Activated CD4-positive, alpha-beta T cell treated with anti-CD3 and anti-CD28 coated beads, Interleukin-2, Interleukin-6, amounts not matched to agents 100 ng/mL and 50 ng/mL, durations not matched to agents 16 hours and 8 hours (primary cell): ENCODE measurements at places on chromosomes 6 and 20.

DNA sequence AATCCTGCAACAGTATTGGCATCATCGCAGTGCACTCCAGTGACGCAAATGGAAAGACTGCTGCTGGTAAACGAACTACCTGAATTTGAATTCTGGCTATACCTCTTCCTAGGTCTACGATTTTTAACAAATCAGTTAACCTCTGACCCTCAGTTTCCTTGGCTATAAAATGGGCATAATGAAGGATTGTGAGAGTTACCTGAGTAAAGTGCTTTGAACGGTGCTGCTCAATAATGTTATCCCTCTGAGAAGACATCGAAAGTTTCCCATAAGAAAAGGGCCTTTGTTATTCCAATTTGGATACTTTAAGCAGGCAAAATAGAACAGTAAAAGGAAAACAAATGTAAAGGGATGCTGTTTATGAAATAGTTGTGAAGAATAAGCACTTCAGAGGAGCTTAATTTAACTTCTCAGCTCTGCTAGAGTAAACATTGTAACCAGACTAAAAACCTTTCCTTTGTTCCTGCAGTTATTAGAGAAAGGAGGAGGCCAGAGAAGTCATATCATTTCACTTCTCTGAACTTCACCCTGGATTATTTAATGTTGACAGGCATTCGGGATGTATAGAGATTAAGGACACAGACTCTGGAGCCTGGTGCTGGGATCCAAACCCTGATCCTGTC, 5.8 kb downstream of the SGK1 start:
- DNase-seq: no peak

- DNase-seq: no peak
These were observed 4.0 kb upstream of the ZMYND8 start for GRCh38 chr20:47360297-47361056.

DNA sequence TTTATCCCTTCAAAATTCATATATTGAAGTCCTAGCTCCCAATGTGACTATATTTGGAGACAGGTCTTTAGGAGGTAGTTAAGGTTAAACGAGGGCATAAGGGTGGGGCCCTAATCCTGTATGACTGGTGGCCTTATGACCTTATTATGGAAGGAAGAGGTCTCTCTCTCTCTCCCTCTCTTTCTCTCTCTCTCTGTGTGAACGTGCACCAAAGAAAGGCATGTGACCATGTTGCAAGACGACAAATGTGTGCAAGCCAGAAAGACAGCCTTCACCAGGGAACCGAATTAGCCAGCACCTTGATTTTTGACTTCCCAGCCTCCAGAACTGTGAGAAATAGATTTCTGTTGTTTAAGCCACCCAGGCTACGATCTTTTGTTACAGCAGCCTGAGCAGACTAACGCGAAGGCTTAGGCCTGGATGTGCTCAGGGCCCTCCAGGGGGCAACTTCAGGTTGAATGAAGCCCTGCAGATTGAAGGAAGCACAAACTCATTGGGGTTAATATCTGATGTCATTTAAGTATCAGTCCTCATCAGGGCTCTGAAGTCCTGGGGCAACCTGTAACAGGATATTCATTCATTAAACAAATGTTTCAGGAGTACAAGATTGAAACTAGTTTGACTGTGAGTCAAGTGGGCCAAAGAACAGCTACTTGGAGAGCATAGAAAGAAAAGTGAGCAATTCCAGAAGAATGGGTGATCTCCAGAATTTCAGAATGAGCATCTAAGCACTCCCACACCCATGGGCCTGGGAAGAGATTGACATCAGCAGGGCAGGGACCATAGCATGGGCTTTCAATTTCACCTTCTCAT, 157.4 kb upstream of the TNFAIP3 start:
- peak; percentile 60 for DNase-seq

DNA sequence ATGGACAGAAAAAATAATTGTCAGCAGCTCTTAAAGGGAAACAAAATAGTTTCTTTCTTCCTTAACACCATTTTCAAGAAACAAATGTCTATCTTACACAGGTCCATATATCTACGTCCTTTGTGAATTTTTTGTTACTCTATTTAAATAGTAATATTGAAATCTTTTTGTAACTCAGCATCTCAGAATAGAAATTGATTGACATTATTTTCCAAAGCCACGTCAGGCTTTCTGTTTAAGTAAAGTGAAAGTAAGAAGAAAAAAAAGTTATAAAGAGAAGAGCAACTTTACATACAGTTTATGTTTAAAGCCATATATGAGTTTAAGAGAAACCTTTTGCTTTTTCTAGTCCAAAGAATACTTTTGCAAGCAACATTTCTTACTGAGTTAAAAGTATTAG, 402.9 kb upstream of the SOX4 start:
- DNase-seq: peak; percentile 27

- no peak for DNase-seq
These were observed 51.1 kb upstream of the MYL9 start for GRCh38 chr20:36490191-36490590.
